ENCODE measurements at places on chromosomes 16 and 17. TPM values are rescaled to one million over a fixed set of nuclear protein-coding genes. Genes with fewer than 3 reads are reported as not detected.

Gene EPOP
- polyA plus RNA-seq, result 2.4 TPM

Gene BRIP1
- polyA plus RNA-seq, result 4.9 TPM

Gene IRX6
- 0.07 TPM for polyA plus RNA-seq

Gene HOXB3
- polyA plus RNA-seq, result 2.6 TPM

Gene SLC6A4
- not detected for polyA plus RNA-seq

Gene CCL18
- not detected for polyA plus RNA-seq

Gene PRR35
- polyA plus RNA-seq, result not detected

Gene TPSAB1
- polyA plus RNA-seq, result not detected

Gene CACNA1H
- 0.01 TPM for polyA plus RNA-seq

Gene DDX5
- 459 TPM for polyA plus RNA-seq

Gene EEF2K
- 16.3 TPM for polyA plus RNA-seq

Gene NACA2
- polyA plus RNA-seq, result not detected

Gene ODAD4
- 0.23 TPM for polyA plus RNA-seq

Gene TP53TG3B
- not detected for polyA plus RNA-seq

Gene SLFN14
- polyA plus RNA-seq, result not detected

Gene SHISA6
- not detected for polyA plus RNA-seq

Gene ITGA2B
- 0.32 TPM for polyA plus RNA-seq

Gene ZNF205
- 9.8 TPM for polyA plus RNA-seq

Gene SF3B3
- 107 TPM for polyA plus RNA-seq

Gene HOXB1
- not detected for polyA plus RNA-seq

Gene CLEC19A
- polyA plus RNA-seq, result not detected

Gene KRT32
- 0.23 TPM for polyA plus RNA-seq

Gene CLEC18A
- 0.07 TPM for polyA plus RNA-seq

Gene IGF2BP1
- 0.03 TPM for polyA plus RNA-seq

Gene CD300E
- not detected for polyA plus RNA-seq

Gene VPS25
- polyA plus RNA-seq, result 134 TPM

Gene DRG2
- polyA plus RNA-seq, result 38.4 TPM

Gene PRRT2
- 0.07 TPM for polyA plus RNA-seq
